ENCODE measurements at places on chromosomes 2 and 18. TPM values are rescaled to one million over a fixed set of nuclear protein-coding genes. Genes with fewer than 3 reads are reported as not detected.

Gene ZAP70
- 15.1 TPM for total RNA-seq

Gene IL36G
- 2.8 TPM for total RNA-seq

Gene FBLN7
- total RNA-seq = not detected

Gene NCKAP5
- total RNA-seq = 10.9 TPM

Gene ESPNL
- 4.4 TPM for total RNA-seq

DNA sequence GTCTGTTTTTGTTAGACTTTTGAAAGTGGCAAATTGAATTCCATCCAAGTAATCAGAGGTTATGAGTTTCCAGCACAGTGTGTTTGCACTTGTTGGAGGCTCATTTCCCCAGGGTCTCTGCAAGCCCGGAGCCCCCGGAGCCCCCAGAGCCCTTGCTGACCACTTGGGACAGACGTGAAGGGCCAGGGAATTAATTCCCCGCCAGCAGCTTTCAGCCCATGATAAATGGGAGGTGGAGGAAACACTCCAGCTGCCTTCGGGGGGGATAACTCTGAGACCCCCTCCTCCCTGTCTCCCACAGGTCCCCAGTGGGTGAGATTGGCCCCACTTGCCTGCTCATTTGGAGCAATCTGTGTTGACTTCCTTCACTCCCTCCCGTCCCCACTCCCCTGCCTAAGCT, 79.2 kb downstream of the KLHL29 start:
- H3K27ac ChIP-seq = no peak overlapping the region
- H3K27me3 ChIP-seq = no peaks in the 10 kb centered on the region
- H3K4me3 ChIP-seq = no peak overlapping the region
- no peaks in the 10 kb centered on the region for H3K4me1 ChIP-seq
- H3K36me3 ChIP-seq = no peaks in the 10 kb centered on the region

DNA sequence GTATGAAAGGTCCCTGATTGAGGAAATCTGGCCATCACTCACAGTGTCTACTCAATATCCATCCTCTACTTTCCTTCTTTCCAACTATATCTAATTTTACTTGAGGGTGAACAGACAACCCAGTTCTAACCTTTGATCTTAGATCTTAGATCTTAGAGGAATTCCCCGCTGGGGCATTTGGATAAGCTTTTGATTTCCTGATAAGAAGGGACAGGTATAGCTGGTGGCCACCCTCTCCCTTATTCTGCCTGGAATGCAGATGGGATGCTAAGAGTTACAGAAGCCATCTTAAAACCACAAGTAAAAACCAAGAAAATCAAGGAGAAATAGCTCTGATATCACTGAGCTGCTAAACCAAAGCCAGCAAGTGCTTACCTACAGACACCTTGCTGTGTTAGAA, 77.2 kb upstream of the ACSL3 start:
- H3K27ac ChIP-seq = no peak overlapping the region
- H3K4me3 ChIP-seq = no peak overlapping the region
- H3K27me3 ChIP-seq = no peaks in the 10 kb centered on the region
- no peak for DNase-seq
- no peaks in the 10 kb centered on the region for H3K36me3 ChIP-seq

DNA sequence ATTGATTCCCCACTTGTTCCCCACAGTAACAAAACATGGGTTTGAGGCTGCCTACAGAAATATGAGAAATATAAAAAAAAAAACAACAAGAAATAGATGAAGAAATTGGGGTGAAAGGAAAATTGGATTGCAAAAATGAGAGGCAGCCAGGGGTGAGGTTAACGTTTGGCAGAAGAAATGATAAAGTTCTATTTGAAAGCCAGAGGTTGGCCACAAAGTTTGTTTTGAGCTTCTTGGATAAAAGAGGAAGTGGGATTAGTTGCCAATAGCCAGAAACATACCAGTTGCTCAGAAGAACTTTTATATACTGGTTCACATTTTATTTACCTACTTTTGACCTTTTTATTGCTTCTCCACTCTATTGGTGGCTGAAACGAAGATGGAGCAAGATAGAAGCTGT, 67.5 kb downstream of the FASTKD2 start:
- H3K36me3 ChIP-seq = no peaks in the 10 kb centered on the region
- no peaks in the 10 kb centered on the region for H3K27me3 ChIP-seq
- H3K27ac ChIP-seq = no peak overlapping the region
- DNase-seq = no peak
- H3K4me1 ChIP-seq = no peaks in the 10 kb centered on the region

All from transverse colon (tissue), 4 donors.